ENCODE measurements at places on chromosomes 2 and 18.

DNA sequence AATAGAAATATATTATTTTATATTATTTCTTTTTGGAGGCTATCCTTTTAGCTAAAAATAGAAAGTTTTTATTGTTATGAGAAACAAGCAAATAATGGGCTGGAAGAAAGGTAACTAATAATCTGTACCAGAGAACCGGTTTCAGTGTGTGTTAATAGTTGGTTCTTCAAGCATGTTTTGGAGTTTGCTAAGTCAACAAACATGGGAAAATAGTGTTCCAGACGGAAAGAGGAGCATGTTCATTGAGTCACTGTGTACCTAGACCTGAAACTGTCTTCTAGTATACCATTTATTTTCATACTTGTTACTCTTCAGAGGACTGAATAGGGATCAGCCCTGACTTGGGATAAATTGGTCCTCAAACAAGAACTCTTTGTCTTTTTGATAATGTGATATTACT is 134.5 kb upstream of the CWC22 start:
- DNase-seq, result no peak

DNA sequence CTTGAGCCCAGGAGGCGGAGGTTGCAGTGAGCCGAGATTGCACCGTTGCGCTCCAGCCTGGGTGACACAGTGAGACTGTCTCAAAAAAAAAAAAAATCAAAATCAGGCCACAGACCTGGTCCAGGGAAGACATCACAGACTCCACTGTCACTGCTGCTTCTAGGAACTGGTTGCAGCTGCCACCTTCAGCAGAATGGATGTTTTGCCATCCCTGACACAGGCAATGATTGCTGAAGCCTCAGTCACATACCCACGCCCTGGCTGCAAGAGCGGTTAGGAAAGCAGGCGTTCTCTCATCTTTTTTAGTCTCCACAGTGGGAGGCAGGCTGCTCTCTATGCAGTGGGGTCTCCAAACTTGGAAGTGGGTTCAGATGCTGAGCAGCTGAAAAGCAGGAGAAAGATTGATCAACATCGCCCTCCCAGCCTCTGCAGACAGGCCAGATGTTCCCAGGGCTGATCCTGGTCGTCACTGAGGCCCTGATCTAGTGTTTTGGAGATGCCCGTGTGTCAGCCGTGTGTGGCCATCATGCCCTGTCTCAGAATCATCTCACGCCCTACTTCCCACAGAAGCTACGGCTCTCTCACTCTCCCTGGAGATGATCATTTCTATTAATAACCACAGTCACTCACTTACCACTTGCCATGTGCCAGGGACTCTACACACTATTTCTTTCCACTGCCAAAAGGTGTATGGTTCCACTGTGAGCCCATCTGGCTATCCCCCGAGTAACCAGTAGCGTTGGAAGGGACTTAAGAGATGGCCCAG is 91.8 kb downstream of the PLB1 start:
- DNase-seq, result no peak

DNA sequence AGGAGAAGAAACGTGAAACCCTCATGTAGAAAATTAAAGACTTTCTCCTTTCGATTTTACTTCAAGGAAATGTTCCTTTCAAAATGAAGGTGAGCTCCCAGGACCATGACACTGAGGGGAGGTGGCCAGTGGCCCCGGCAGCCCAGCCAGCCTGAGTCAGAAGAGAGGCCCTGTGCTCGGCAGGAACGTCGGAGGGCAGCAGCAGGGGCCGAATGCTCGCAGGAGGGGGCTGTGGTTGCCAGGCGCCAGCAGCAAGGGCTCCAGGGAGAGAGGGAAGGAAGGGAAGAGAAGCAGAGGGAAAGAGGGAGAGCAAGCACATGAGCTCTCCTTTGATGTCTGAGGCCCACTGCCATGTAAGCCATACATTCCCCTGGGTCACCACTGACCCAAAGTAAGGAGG is 73.3 kb upstream of the ACKR3 start:
- no peak for DNase-seq

DNA sequence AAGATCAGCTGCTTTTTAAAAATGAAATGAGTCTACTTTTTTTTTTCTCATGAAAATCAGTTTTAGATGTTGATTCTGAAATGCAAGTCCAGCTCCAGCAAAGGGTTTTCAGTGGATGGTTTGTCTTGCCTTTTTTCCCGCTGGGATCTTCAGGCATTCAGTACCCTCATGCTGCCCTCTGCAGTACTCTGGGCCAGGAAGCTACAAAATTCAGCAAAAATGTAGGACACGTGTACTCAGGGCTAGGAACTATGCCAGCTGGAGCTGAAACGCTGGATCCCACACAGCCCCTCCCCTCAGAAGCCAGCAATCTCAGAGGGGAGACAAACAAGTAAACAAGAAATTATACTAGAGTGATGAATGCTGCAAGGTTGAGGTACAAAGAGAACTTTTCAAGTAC is 97.3 kb downstream of the MMADHC start:
- DNase-seq, result no peak

DNA sequence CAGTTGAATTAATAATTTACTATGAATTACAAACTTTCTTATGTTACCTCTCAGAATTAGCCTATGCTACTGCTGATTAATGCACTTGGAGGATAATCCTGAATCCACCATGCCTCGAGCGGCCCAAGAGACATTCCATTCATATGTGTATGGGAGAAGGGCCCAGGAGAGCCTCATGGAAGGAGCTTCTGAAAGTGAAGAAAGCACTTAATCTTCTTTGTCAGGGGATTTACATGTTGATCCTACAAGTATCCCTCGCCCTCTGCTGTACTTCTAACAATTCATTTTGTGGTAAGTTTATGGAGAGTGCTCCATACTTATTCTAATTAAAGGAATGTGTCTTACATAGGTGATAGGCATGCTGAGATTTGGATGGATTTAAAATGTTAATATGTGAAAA is 1189.1 kb upstream of the NXPH2 start:
- no peak for DNase-seq

GRCh38 chr18:45522371-45522770 is 92.9 kb upstream of the SLC14A2 start:
- no peak for DNase-seq

- DNase-seq, result no peak
These were observed 26.5 kb downstream of the STEAP3 start for GRCh38 chr2:119249855-119250717.

- no peak for DNase-seq
These were observed 55.1 kb upstream of the IL1RL1 start for GRCh38 chr2:102256276-102256675.

DNA sequence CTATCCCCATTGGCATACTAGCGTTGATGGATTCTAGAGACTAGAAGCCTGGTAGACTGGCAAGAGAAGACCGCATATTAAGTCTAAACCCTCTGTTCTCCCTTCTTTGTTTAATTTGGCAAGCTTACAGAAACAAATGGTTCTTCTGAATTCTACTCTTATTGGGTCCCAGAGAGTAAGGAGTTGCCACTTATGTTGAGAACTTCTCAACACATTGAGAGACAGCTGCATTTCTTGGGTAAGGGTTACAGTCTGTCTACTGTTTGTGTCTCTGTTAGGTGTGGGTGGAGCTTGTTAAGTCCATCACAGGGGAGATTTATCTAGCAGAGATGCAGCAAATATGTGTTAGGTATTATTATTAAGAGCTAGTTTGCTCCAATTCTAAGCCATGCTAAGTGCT is 435.8 kb upstream of the MEIS1 start:
- no peak for DNase-seq

DNA sequence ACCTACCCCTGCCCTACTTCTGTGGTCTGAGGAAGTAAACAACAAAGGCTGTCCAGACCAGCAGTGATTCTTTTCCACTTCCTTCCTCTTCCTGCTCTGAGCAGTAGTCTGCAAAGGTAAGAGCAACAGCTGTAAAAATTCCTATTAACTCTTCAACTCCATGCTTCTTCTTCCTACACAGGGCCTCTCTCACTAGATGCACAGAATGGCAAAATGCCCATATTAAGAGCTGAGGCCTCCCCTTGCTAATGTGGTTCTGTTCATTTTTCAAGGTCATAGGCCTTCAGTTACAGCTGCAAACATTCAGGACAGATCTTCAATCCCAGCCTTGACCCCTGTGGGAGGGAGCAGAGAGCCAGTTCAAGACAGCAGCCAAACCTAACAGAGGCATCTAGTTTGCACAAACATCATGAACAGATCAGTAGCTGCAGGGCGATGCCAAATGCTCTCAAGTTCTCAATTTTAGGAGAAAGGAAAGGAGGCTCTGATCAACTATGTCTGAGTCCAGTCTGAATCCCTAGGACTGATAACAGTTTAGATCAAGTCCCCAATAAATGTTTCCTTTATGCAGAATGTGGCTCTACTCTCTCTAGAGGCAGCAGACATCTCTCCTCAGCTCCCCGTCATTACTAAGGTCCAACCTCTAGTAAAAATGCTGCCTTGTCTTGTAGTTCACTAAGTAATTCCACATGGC is 20.9 kb downstream of the SLC40A1 start:
- DNase-seq, result no peak

GRCh38 chr2:60556576-60557485 is 3.4 kb upstream of the BCL11A start:
- no peak for DNase-seq

DNA sequence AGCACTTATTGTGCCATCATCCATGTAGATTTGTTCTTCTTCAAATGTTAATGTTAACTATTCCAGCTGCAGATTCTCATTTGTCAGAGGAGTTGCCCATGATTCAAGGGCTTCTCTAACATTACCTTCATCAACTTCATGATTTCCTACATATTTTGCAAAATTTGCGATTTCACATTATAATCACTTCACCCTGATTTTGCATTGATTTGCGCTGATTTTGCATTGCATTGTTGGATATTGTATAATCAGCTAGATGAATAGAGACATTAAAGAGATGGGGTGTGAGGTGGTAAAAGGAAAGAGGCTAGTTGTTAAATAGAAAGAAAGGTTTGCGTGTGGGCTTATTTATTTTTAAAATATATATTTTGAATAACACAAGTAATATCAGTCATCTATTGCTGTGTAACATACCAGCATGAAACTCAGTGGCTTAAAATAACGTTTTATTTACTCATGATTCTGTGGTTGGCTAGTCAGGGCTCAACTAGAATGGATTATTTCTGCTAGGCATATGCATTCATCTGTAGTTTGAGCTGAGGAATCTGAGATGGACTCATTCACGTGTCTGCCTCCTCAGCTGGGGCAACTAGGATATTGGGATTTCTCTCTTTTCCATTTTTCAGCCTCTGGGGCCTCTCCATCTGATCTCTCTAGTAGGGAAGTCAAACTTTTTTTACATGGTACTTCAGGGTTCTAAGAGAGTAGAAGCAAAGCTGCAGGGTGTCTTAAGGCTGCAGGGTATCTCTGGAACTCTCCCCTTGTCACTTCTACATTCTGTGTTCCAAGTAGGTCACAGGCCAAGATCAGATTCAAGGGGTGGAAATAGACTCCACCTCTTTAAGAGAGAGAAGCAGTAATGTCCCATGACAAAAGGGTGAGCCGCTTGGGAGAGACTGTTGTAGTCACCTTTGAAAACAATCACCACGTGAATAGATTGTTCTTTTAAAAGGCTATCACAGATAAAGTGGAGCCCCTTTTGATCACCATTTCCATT is 2.2 kb upstream of the CAVIN2 start:
- DNase-seq, result no peak

DNA sequence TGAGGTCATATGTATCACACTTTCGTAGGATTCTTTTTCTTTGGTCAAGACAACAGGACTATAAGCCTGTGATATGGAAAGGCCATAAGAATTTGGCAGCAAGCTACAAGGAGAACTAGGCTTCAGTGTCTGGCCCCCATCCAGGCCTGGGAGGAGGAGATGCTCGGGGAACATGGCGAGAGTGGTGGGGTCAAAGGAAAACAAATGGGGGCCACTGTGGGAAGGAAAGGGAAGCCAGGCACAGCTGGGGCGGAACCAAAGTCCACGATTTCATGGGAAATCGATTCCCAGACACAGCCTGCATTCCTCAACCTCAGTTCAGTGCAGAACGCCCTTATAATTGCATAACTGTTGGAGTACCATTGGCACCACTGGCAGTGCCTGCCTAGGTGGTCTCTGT is 58.2 kb downstream of the MBP start:
- no peak for DNase-seq

GRCh38 chr2:143110758-143111428 is 18.3 kb upstream of the ARHGAP15 start:
- no peak for DNase-seq

GRCh38 chr2:47490406-47490805 is 87.5 kb downstream of the MSH2 start:
- DNase-seq, result no peak

DNA sequence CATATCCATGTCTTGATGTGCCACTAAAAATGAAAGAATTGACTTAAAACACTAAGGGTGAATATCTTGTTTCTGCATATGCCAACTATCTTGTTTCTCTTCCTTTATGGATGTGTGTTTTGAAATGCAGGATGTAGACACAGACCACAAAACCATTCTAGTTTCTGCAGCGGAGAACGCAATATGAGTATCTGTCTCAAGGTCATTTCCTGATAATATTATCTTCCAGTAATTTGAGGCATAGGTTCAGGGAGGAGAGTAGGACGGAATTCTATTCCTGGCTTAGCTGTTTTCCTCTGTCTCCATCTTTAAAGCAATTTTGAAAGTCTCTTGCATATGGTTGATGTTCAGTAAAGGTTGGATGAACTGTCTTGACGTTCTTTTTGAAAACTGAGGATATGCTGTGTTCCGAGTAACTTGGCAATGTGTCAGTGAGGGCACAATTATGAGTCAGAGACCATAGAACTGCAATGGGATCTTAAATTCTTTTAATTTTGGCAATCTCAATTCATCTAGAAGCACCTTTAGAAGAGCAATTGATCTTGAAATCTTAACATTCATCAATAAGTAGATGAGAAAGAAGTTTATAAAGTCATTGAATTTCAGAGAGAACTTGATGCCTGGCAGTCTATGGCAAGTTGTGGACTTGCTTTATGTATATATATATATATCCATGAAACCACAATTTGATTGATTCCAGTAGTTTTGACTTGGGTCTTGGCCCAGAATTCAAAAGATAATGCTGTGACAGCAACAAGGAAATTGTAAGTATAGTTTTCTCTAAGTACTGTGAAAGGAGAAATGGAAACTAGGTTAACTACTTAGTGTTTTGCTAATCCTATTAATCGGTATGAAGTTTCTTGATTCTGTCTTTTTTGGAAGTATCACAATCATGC is 24.8 kb downstream of the RAB27B start:
- no peak for DNase-seq

DNA sequence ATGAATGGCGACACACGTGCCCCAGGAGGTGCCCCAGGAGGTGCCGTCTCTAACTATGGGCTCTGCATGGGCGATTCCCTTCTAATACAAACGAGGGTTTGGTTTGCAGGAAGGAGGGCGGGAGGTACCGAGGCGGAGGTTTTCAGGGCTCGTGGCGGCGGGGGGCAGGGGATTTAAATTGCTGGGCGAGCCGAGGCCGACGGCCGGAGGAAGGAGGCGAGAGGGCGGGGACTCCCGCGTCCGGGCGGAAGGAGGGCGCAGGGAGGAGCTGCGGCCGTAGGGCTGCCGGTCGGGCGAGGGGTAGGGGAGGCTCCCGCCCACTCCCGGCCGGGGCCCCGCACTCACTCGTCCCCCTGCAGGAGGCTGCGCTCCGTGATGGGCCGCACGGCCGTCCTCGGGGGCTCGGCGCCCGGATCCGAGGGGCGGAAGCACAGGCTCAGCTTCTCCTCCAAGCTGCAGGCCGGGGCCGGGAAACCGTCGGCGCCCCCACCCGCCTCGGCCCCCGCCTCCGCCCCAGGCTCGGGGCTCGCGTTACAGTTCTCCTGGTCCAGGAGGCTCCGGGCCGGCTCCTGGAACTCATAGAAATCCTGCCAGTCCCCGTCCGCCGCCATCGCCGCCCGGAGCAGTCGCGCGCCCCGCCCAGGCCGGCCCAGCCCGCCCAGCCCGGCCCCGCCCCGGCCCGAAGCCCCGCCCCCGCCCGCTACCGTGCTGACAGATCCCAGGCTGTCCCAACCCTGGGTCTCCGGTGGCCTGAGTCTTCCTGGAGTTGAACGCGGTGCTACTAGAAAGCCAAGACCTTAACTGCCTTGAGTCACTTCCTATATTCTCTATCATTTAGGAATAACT is at the start of gene FEZ2:
Gene FEZ2 (minus strand): TSS at position 637 of the 846 bp plus-strand sequence. CDS start 26 bp downstream, at position 611.
- no peak for DNase-seq
